ENCODE measurements at places on chromosomes 1 and 21.

- DNase-seq = no peak
These were observed at the start of gene AMPD1 for GRCh38 chr1:114695430-114696058. Gene AMPD1, minus strand, starts transcription at chr1:114695546. Its CDS starts 75 bp downstream, at chr1:114695471.

DNA sequence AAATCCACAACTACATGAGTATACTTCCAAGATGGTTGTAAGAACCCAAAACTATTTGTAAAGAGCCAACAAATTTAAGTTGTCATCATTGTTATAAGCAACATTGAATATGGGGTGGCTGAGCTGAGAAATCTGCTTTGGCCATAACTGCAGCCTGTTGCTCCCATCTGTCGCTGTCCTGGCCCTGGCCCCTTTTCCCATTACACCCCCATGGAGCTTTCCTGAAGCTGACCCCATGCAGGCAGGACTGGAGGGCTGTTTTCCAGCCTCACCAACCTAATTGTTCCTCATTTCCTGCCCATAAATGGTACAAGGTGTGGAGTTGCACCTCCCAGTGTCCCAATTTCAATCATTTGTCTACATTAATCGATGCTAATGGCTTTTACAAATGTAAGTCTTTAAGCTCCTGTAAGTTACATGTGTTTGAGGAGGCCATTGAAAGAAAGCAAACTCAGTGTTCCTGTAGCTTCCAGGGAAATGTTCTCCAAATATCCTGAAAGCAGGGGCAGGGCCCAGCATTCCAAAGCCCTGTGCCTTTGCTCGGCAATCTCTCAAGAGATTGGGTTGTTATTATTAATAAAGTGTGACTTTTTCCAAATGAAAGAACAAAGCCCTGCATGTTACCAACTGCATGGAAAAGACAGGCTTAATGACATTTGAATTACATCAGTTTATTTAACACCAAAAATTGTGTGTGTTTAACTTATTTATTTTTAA, 545.9 kb downstream of the PLPP3 start:
- DNase-seq = no peak

- DNase-seq = no peak
These were observed 267.8 kb upstream of the RUNX1 start for GRCh38 chr21:35316933-35317332.

DNA sequence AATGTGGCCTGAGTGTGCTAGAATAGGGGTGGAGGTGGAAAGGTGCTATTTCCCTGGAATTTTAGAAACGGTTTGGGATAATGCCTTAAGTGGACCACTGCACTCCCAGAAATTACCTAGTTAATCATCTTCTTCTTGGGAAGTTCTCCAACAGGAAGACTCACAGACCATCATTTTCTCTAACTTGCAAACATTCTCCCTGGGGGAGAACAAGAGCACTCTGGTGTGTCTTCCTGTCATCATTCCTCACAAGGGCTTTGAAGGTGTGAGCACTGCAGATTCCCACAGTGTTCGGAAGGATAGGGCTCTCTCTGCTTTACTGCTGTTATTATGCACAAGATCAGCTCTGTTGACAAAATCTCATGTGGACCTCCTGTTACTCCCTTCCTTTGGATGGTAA, 54.9 kb upstream of the TSPAN2 start:
- DNase-seq = no peak

DNA sequence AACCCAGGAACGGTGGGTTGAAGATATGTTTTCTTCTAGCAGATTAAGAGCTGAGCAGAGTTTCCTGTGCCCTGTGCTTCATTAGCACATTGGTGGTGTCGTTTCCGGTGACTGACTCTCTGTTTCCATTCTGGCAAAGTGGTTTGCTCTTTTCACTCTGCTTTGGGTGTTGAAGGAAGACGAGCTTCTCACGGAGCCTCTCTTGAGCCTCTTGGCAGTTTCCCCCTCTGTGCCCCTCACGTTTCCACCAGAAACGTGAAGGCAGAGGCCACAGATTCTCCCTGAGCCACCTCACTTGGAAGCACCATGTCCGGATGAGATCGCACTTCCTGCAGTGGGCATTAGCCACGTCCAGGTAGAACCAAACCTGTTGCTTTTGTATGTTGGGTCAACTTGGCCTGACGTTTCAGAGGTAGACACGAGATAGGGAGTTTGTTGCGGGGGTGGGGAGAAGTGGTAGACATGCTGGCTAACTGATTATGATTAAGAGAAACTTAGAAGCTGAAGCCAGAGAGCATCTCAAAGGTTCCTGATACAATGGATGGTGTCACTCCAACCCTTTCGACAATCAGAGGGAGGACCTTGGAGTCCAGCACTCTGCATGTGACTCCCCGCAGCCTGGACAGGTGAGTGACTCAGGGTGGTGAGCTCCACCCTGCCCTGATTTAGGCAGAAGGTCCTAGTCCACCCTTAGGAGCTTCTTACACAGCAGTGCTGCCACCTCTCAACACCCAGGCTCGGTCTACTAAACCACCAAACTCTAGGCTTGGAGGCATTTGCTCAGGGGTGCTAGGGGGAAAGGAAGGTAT, at the start of gene LAX1:
LAX1 (plus strand) TSS at position 155 of the 809 bp plus-strand sequence; CDS start at position 538, 383 bp downstream.
- DNase-seq = peak; percentile 52

- DNase-seq = no peak
These were observed 137.8 kb downstream of the GLIS1 start for GRCh38 chr1:53601031-53601745.

GRCh38 chr1:171663854-171664575, 11.5 kb upstream of the MYOC start:
- no peak for DNase-seq

- no peak for DNase-seq
These were observed 87.9 kb downstream of the PLPP3 start for GRCh38 chr1:56491441-56491840.

DNA sequence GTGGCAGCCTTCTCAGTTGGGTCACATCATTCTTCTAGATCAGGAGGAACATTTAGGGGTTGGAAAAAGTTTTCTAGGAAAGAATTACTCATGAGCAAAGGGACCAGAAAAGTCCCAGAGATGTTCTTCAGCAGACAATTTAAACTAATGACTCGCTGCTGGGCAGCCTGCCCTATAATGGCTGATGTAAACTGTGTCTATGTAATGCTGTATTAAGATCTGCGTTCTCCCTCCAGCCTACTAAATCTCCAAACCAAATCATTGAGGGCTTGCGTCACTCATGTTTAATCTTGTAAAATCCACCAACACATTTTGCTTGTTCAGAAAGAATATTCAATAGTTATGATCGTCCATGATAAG, 92.1 kb downstream of the LRRC8C start:
- DNase-seq = no peak

GRCh38 chr1:245923215-245923614, 583.9 kb downstream of the SMYD3 start:
- DNase-seq = no peak

GRCh38 chr1:199762572-199762971, 264.9 kb upstream of the NR5A2 start:
- DNase-seq = no peak

- no peak for DNase-seq
These were observed 173.2 kb upstream of the ATP1B1 start for GRCh38 chr1:168933141-168933805.

DNA sequence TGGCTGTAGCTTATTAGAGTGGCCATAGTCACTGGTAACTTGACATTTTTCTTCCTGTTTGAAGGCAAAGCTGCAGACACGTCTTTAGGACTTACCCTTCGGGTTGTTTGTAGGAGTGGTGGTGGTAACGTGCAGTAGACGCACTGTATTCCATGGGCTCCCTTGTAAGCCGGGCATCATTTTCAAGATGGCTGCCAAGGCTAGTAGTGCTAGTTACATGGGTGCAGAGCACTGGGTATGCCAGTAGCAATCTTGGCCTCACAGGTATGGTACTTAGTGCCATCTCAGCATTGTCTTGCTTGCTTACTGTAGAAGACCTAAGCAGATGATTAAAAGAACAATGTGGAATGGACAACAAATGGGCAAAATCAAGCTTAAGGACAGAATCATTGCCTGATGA, 1.9 kb downstream of the YBX1 start:
- DNase-seq = no peak

- no peak for DNase-seq
These were observed 79.4 kb downstream of the TNR start for GRCh38 chr1:175663991-175664390.

DNA sequence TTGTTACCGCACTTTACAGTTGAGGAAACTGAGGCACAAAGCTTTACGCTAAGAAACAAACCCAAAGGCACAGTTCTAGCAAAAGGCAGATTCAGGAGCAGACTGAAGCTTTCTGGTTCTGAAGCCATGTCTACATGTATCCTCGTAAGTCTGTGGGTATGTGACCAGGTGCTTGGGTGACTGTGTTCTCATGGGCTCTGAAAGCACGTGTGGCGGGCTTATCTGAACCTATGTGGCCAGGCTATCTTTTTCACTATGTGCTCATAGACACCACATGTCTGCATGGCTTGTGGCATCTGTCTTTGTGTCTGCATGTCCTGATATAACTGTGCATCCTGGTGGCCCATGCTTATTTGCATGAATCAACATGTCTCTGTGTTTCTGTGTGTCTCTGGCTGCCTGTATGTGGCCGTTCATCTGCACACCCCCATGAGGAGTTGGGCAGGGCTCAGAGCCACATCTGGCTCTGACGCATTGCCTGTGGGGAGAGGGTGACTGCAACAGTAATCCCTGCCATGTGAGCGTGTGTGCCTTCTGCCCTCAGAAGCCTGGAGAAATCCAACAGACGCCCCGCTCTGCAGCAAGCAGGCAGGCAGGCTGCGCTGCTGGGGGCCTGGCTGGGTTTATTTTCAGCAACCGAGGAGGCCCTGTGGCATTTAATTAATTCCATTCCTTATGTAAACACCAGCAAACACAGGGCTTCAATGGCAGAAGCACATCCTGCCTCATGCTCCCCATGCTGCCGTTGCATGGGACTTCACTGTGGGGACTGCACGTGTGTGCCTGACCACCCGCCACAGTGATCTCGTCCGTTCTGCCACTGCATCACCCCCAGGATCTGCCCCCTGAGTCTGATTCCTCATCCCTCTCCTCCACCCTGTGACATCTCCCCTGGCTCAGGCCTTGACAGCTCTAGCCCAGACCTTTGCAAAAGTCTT, 115.4 kb downstream of the TRABD2B start:
- DNase-seq = no peak

DNA sequence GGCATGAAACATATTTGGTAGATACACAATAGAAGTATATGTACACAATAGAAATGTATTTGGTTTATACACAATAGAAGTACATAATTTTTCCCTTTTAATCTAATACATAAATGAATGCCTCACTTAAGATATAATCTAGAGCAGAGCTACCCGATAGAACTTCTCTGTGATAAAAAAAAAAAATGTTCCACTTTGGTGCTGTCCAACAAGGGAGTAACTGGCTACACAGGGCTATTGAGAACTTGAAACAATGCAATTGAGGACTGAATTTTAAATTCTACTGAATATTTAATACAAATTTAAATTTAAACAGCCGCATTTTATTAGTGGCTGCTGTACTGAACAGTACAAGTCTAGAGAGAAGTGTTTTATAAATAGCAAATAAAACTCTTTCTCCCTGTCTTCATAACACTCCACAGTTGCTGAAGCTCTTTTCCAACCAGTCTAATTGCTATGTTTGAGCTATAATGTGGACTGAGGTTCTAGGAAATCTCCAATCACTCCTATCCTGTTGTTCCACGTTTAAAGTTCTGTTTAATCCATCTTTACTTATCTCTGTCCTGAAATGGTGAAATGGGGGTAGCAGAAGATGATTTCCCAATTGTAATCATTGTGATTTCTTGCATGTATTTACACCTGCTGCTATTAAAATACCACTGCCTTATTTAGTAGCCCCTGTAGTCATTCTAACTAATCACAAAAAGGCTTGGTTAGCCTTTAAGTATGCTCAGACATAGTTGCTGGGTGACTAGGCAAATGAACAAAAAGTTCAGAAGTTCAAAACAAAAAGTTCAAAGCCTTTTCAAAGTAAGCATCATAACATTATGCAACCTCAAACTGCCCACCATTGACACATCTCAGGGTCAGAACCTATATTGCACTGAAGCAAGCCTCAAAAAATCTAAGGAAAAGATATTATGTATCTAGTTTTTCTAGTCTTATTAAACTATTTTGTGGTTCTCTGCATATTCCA, 192.3 kb upstream of the C1orf87 start:
- no peak for DNase-seq

DNA sequence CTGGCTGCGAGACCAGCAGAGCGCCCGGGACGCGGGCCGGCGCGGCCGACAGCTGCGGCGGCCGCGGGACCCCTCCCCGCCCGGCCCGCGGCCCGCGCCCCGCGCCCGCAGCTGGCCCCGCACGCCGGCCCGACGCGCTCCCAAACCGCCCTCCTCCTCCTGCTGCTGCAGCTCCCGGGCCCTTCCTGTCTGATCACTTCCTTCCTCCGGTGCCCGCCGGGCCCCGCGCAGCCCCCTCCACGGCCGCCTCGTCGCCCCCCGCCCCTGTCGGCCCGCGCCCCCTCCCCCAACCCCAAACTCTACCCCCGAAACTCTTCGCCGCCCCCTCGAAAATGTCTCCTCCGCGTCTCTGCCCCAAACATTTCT, 594 bp downstream of the LUZP1 start:
- no peak for DNase-seq

- no peak for DNase-seq
These were observed 174.3 kb upstream of the LMO4 start for GRCh38 chr1:87154384-87154783.

- no peak for DNase-seq
These were observed 100.3 kb upstream of the DPYD start for GRCh38 chr1:98021126-98021525.

DNA sequence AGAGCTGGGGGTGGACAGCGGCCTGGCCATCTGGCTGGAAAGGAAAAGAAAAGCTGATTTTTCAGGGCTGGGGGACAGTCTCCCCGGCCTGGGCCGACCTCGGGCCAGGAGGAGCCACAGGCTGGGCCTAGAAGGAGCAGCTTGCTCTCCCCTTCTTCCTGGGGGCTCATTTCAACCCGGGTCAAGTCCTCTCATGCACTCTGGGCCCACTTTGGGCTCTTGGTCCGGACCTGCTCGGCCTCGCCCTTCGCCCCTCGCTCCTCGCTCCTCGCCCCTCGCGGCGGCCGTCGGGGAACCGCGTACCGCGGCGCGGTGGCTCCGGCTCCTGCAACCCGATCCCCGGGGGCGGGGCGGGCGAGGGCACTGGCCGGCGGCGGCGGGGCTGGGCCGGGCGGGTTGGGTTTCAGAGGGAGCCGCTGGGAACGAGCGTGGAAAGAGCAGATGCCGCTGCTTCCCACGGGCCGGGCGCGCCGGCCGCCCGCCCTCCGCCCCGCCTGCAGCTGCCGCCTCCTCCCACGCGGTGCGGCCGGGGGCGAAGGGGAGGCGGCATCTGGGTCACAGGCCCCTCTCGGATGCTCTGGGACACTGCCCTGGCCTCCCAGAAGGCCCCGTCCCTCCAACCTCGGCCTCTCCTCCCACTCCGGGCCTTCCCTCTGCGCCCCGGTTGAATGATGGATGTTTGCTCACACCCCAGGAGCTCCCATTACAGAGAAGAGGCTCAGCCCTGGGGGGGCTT, 6.6 kb downstream of the HEYL start:
- no peak for DNase-seq

DNA sequence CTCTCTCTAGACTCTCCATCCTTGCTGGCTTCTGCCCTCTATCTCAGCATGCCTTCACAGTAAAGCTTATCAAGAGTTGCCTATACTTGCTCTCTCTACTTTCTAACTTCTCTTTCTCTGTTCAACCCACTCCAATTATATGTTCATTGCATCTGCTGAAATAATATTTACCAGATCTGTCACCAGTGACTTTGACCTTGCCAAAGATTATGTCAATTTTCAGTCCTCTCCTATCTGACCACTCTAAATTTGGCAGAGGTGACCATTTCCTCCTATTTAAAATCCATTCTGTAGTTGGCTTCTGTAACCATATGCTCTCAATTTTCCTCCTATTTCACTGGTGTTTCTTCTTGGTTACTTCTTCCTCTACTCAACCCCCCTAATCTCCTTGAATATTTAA, 38.8 kb upstream of the DR1 start:
- no peak for DNase-seq

Data from activated CD8-positive, alpha-beta memory T cell treated with anti-CD3 and anti-CD28 coated beads for 48 hours (primary cell).